ENCODE measurements at places on chromosomes 6 and 20.
A peak's percentile ranks its signal among the peaks of the same experiment; 100 is the strongest.

GRCh38 chr6:33868141-33868540, 64.3 kb upstream of the MLN start:
- H3K27ac ChIP-seq, result no peak overlapping the region
- DNase-seq, result no peak
- peaks cover 3% of the 10 kb centered on the region for H3K27me3 ChIP-seq
- no peaks in the 10 kb centered on the region for H3K36me3 ChIP-seq

- peaks cover 8% of the 10 kb centered on the region for H3K4me1 ChIP-seq
- no peaks in the 10 kb centered on the region for H3K36me3 ChIP-seq
- no peak overlapping the region for H3K27ac ChIP-seq
Observed at GRCh38 chr6:135328136-135328535, 147.0 kb downstream of the MYB start.

DNA sequence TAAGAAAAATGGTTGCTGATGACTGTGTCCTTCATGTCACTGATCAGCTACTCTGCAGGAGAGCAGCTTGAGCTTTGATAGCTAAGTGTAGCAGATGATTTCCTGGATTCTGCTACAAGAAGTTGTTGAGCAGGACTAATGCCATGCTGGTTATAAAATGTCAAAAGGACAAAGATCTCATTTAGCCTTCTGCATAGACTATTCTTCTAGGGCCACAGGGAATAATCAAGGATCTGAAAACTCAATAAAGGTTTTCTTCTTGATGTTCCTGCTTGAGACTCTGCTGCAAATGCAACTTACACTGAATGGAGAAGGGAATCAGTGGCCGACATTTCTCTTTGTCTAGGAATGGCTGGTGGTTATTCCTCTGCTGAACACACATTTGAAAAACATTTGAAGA, 360.3 kb upstream of the PTCHD4 start:
- no peaks in the 10 kb centered on the region for H3K36me3 ChIP-seq
- H3K27me3 ChIP-seq, result no peaks in the 10 kb centered on the region
- no peak for DNase-seq
- H3K4me3 ChIP-seq, result no peak overlapping the region
- H3K4me1 ChIP-seq, result no peaks in the 10 kb centered on the region
- no peak overlapping the region for H3K27ac ChIP-seq

DNA sequence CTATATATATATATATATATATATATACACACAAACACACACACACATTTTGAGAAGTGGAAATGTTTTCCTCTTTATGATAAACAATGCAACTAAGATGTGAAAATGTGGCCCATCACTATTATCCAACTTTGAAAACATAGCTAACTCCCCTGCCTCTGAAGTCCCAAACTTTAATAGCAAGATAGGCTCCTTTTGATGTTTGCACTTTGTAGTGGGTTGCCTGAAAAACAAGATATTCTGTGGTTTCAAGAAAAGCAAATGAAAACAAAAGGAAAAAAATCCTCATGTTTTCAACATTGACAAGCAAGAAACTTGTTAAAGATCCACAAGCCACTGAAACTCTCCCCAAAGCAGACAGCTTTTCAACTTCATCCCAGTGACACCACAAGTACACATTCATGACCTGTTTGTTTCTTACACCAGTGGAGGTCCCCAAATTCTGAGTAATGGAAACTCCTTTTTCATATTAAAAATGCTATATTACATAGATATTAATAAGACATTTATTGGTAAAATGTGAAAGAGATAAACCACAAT, 90.0 kb downstream of the IPCEF1 start:
- no peak overlapping the region for H3K27ac ChIP-seq
- no peaks in the 10 kb centered on the region for H3K36me3 ChIP-seq
- H3K4me3 ChIP-seq, result no peak overlapping the region
- no peaks in the 10 kb centered on the region for H3K27me3 ChIP-seq
- no peak for DNase-seq

- H3K36me3 ChIP-seq, result no peaks in the 10 kb centered on the region
- DNase-seq, result no peak
- no peaks in the 10 kb centered on the region for H3K4me1 ChIP-seq
- no peaks in the 10 kb centered on the region for H3K27me3 ChIP-seq
Observed at GRCh38 chr6:29924731-29925130, 17.6 kb upstream of the HLA-A start.

DNA sequence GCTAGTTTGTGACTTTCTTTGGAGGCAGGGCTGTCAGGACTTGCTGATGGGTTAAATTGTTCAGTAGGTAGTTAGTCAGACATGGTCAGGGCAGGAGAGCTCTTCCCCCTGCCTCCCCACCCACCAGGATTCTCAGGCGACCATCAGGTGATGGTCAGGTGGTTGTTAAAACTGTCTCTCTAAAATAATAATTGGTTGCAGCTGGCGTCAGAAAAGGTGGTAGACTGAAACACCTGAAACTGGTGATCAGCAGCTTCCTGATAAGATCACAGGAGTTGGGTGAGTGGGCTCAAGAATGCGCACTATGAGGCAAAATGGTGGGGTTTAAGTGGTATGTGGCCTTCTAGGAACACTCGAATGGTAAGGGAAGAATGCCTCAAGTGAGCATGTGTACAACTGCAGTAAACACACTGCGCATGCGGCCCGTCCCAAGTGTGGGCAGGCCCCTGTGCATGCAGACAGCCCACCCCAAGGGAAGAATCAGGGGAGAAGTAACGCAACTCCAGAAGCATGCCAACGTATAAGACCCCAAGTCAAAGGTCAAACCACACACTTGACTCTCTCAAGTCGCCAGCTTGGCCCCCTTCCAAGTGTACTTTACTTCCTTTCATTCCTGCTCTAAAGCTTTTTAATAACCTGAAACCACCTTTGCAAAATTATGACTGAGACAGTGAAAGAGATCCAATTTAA, 7.9 kb upstream of the BLCAP start:
- no peak for DNase-seq
- no peaks in the 10 kb centered on the region for H3K27me3 ChIP-seq
- H3K27ac ChIP-seq, result no peak overlapping the region
- H3K4me1 ChIP-seq, result peaks cover 4% of the 10 kb centered on the region
- H3K4me3 ChIP-seq, result no peak overlapping the region
- no peaks in the 10 kb centered on the region for H3K36me3 ChIP-seq

- H3K4me3 ChIP-seq, result no peak overlapping the region
- H3K36me3 ChIP-seq, result no peaks in the 10 kb centered on the region
- no peak for DNase-seq
- no peaks in the 10 kb centered on the region for H3K4me1 ChIP-seq
- no peaks in the 10 kb centered on the region for H3K27me3 ChIP-seq
- H3K27ac ChIP-seq, result no peak overlapping the region
Observed at GRCh38 chr6:53741034-53741823, 53.6 kb upstream of the LRRC1 start.

DNA sequence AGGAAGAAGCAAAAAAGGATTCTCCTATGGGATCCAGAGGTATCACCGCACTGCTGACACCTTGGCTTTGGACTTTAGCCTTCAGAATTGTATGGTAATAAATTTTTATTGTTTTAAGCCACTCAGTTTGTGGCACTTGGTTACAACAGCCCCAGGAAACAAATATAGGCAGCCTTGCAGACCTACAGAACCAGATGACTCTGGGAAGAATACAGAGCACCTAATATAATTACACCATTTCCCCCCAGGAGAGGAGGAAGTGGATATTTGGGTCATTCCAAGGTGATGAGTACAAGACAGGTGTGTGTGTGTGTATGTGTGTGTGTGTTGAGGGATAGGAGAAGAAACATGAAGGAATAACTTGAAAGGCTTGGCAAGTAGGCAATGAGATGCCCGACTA, 84.2 kb upstream of the ENPP5 start:
- peak overlapping the region; percentile 36 for H3K27ac ChIP-seq
- no peaks in the 10 kb centered on the region for H3K36me3 ChIP-seq
- no peaks in the 10 kb centered on the region for H3K27me3 ChIP-seq
- no peak overlapping the region for H3K4me3 ChIP-seq
- peak; percentile 16 for DNase-seq

- no peaks in the 10 kb centered on the region for H3K4me1 ChIP-seq
- H3K4me3 ChIP-seq, result no peak overlapping the region
- no peak for DNase-seq
- H3K27ac ChIP-seq, result no peak overlapping the region
- no peaks in the 10 kb centered on the region for H3K36me3 ChIP-seq
- H3K27me3 ChIP-seq, result no peaks in the 10 kb centered on the region
Observed at GRCh38 chr6:3131695-3132094, 13.2 kb downstream of the BPHL start.

GRCh38 chr6:162817196-162817595, 89.4 kb downstream of the PACRG start:
- H3K27me3 ChIP-seq, result no peaks in the 10 kb centered on the region
- H3K4me3 ChIP-seq, result no peak overlapping the region
- no peaks in the 10 kb centered on the region for H3K4me1 ChIP-seq

GRCh38 chr20:31740208-31740607, 1.1 kb downstream of the TPX2 start:
- peak overlapping the region; percentile 81 for H3K4me3 ChIP-seq
- peaks cover 18% of the 10 kb centered on the region for H3K4me1 ChIP-seq
- no peaks in the 10 kb centered on the region for H3K27me3 ChIP-seq
- DNase-seq, result no peak
- no peaks in the 10 kb centered on the region for H3K36me3 ChIP-seq
- no peak overlapping the region for H3K27ac ChIP-seq

GRCh38 chr20:2401527-2401926, 20.8 kb downstream of the TGM6 start:
- no peaks in the 10 kb centered on the region for H3K4me1 ChIP-seq
- no peak for DNase-seq
- no peak overlapping the region for H3K27ac ChIP-seq
- H3K36me3 ChIP-seq, result no peaks in the 10 kb centered on the region
- no peaks in the 10 kb centered on the region for H3K27me3 ChIP-seq
- H3K4me3 ChIP-seq, result no peak overlapping the region

DNA sequence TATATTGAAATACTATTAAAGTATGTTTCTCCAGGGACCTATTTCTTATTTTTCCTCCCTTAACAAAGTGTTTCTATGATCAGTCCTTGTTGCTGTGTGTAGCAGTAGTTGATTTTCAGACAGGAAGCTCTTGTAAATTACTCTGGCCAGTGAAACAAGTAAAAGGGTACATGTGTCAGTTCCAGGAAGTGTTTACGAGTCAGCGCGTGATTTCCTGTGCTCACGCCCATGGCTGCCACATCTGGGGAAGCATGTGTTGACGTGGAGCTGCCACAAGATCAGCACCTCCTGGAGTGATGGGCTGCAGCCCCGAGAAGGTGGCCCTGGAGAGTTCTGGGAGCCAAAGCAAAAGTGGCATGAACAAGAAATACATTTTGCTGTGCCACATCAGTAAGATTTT, 38.6 kb upstream of the GGTLC1 start:
- H3K4me3 ChIP-seq, result no peak overlapping the region
- H3K36me3 ChIP-seq, result no peaks in the 10 kb centered on the region
- peak; percentile 53 for DNase-seq

GRCh38 chr20:33624399-33624798, 37.7 kb upstream of the C20orf144 start:
- no peaks in the 10 kb centered on the region for H3K27me3 ChIP-seq
- peaks cover 7% of the 10 kb centered on the region for H3K4me1 ChIP-seq

DNA sequence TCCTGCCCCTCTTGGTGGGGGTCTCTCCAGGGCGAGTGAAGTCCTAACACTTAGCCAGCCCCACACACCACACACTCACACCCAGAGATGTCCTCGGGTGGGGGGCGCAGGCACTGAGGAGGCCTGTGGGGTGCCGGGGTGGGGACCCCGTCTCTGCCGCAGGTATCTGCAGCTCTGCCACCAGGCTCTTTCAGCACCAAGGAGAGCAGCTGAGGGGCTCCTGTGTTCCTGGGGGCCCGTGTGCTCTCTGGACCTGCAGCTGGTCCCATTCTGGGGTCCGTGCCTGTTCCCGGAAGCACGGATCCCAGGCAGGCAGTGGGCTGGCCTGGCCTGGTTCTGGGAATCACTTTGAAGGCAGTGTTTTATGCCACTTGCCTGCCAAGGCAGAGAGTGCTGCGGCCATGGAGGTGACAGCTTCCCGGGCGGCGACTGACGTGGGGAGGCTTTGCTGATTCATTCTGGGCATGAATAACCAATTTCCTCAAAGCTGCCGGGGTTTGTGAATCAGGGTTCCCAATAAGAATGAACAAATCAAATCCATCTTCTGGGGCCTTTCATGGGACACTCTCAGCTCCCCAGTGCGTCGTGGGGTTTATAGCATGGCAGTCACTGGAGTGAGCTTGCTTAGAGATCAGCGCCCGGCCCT, 54.4 kb upstream of the SLCO4A1 start:
- peaks cover 62% of the 10 kb centered on the region for H3K27me3 ChIP-seq
- H3K27ac ChIP-seq, result no peak overlapping the region
- no peaks in the 10 kb centered on the region for H3K36me3 ChIP-seq
- DNase-seq, result no peak
- no peaks in the 10 kb centered on the region for H3K4me1 ChIP-seq

DNA sequence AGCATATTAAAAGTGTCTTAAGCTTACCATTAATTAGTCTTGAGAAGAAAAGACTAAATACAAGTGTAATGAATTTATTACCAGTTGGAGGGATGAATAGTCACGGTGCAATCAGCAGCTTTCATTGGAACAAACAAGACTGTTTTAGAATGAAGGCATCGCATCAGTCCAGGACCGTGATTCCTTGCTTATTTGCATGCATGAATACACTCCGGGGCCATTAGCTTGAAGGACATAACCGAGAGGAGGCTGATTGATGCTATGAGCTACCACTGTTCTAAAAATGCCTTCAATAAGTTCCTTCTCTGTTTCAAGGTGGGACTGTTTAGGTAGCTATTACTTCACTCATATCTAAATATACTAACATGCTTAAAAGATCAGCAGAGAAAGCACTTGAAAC, 17.9 kb downstream of the PROKR2 start:
- H3K4me1 ChIP-seq, result no peaks in the 10 kb centered on the region
- no peaks in the 10 kb centered on the region for H3K27me3 ChIP-seq
- no peaks in the 10 kb centered on the region for H3K36me3 ChIP-seq
- no peak overlapping the region for H3K27ac ChIP-seq
- no peak overlapping the region for H3K4me3 ChIP-seq
- DNase-seq, result no peak

DNA sequence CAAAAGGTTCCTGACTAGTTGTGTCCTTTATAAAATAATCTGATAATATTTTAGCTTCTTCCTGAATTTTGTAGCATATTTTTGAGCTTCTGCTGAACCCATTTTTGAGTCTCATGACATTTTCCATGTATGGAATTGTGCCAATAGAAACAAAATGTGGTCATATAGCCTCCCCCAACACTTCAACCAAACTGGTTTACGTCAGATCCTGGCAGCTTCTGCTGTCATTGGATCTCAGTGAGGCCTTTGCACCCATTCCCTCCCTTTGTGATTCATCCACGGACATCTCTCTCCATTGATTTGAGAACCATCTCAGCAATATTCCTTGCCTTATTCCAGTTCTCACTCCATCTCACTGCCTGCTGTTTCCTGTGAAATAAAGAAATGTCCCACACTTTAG, 166.0 kb upstream of the PROKR2 start:
- H3K4me3 ChIP-seq, result no peak overlapping the region
- H3K36me3 ChIP-seq, result no peaks in the 10 kb centered on the region
- no peaks in the 10 kb centered on the region for H3K27me3 ChIP-seq

- no peak for DNase-seq
- H3K36me3 ChIP-seq, result no peaks in the 10 kb centered on the region
- no peak overlapping the region for H3K27ac ChIP-seq
- no peaks in the 10 kb centered on the region for H3K4me1 ChIP-seq
- no peak overlapping the region for H3K4me3 ChIP-seq
Observed at GRCh38 chr20:15930311-15931305, 642.6 kb downstream of the KIF16B start.
